WERI-Rb-1 (cell line): ENCODE measurements at places on chromosomes 11 and 22.

DNA sequence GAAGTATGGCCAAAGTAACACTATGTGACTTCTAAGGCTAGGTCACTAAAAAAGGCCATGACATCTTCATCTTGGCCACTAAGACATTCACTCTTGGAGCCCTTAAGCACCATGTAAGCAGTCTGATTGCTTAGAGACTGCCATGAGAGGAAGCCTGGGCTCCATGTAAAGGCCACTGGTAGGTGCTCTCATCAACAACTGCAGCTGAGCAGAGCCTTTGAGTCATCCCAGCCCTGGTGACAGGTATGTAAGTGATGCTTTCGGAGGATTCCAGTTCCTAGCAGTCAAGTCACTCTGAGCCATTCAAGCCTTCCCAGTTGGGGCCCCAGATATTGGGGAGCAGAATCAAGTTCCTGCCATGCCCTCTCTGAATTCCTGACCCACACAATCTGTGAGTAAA is 26.2 kb downstream of the GAB2 start:
- DNase-seq: no peak

DNA sequence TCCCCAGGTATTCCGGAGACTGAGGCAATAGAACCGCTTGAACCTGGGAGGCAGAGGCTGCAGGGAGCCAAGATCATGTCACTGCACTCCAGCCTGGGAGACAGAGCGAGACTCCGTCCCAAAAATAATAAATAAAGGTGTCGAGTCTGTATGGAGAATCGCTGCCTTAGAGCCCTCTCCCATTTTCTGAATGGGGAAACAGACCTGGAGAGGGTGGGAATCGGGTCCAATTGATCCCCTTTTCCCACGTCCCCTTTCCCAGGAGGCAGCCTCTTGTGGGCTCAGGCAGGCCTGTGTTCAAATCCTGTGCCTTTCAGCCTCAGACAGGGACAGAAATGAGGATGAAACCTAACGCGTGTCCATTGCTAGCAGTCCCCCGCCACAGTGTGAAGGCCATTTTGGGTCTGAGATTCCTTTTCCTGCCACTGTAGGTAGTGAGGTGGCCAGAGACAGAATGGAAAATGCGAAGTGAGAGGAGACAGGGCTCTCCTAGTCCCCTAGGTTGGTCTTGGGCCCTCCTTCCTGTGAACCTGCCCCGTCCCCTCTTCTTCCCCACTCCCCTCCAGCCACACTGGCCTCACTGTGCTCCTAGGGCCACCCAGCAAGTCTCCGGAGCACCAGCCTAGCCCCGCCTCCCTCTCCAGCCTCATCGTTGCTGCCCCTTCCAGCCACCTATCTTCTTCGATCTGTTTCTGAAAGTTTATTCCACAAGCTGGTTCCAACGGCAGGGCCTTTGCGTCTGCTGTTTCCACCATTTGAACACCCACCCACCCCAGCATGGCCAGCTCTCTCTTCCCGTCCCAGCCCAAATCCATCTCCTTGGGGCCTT is 2.7 kb upstream of the POLDIP3 start:
- DNase-seq: no peak

GRCh38 chr22:20999350-21000206 is 2.3 kb downstream of the THAP7 start:
- no peak for DNase-seq

GRCh38 chr22:39309881-39310714 is 9.3 kb downstream of the RPL3 start:
- DNase-seq: no peak

DNA sequence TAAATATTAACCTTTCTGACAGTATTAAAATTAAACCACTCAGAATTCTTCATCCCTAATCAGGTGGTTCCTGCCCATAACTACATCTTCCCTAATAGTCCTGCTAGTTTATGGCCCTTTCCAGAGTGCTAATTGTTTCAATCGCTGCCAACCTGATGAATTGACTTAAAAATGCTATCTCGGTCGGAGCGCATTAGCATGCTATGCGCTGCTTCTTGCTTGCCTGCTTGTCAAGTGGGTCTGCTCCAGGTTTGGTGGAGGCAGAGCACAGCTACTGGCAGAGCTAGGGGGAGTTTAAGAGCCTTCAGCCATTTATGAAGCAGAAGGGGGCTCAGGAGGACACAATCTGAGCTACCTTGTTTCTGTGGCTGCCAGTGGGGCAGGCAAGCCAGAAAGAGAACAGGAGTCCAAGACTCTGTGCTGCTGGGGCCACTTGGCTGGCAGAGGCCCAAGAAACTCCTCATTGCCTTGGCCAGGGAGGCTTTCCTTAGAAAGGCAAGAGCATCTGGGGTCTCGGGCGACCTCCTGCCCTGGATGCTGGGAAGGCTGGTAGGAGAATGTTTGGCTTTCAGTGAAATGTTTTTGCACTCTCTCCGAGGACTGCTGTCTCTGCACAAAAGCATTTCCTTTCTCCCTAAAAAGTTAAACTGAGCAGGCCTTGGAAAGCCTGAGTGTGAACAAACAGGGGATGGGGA is 62.1 kb upstream of the PHOX2A start:
- no peak for DNase-seq

DNA sequence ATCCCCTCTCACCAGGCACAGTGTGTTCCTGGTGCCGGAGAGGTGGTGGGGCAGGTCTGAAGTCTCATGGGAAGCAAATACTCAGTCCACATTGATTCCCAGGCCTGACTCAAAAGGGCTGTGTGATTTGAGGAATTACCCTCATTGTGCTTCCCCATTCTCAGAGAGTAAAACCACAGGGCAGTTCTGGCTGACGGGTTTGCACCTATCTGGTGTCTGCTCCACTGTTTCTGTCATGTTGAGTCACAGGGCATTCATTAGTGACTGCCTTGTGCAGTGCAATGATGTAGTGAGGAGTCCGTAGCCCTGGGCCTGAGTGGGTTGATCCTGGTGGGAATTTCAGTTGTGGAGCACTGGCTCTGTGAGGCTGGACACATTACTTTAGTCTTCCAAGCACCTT is 85.2 kb upstream of the ARHGAP20 start:
- no peak for DNase-seq

- DNase-seq: no peak
These were observed 7.4 kb downstream of the CNTF start for GRCh38 chr11:58629857-58630256.

DNA sequence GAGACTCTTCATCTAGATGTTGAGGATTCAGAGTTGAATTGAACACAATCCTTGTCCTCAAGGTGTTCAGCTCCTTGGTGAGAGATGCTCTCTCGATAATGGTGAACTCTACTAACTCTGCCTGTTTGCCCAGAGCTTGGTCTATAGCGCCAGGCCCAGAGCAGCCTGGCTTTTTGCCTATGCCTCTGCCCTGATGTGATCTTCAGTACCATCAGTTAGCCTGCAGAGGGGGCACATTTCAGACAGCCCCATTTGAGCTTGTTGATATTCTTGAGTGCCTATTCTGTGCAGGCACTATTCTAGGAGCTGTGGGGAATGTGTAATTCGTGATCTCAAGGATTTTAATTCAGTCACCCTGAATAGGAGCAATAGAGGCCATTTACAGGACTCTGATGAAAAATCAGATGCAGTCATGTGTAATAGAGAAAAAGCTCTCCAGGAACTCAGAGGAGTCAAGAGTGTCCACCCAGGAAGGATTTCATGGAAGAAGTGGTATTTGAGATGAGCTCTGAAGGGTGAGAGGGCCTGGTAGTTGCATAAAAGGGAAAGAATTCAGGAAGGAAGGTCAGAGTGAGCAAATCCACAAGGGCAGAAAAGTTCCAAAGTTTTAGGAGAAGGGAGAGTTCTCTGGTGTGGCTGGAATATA is 19.3 kb downstream of the GTPBP1 start:
- DNase-seq: no peak

DNA sequence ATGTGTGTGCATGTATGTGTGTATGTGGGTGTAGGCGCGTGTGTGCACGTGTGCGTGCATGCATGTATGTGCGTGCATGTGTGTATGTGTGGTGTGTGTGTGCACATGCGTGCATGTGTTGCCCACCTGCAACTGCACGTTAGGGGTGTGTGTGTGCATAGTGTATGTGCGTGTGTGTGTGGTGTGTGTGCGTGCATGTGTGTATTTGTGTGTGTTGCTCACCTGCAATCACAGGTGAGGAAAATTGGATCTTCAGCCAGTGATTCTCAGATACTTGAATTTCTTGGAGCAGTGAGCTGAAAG is 54.3 kb downstream of the ST14 start:
- no peak for DNase-seq

DNA sequence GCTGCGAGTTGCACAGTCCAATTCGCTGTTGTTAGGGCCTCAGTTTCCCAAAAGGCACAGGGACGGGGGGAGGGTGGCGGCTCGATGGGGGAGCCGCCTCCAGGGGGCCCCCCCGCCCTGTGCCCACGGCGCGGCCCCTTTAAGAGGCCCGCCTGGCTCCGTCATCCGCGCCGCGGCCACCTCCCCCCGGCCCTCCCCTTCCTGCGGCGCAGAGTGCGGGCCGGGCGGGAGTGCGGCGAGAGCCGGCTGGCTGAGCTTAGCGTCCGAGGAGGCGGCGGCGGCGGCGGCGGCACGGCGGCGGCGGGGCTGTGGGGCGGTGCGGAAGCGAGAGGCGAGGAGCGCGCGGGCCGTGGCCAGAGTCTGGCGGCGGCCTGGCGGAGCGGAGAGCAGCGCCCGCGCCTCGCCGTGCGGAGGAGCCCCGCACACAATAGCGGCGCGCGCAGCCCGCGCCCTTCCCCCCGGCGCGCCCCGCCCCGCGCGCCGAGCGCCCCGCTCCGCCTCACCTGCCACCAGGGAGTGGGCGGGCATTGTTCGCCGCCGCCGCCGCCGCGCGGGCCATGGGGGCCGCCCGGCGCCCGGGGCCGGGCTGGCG is at the start of gene BCR:
Gene BCR, plus strand, starts transcription at position 209 of the 592 bp plus-strand sequence. CDS start 452 bp downstream, outside the sequence.
- peak; percentile 67 for DNase-seq

DNA sequence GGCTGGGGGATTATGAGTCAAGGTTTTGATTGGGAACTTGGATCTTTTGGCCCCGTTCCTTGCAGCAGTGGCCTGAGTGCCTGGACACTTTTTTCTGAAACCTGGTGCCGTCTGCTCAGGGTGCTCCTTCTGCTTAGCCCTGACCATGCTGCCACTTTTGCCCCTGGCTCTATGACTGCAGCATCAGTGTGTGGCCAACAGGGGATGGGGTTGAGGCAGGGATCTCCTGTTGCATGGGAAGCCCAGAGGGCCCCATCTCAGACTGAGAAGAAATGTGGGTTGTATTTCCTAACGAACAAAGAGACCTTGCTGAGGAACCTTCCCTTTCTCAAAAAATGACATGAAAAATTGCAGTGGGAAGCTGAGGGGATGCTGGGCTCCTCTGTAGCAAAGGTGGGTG is 18.7 kb downstream of the POU2F3 start:
- no peak for DNase-seq

DNA sequence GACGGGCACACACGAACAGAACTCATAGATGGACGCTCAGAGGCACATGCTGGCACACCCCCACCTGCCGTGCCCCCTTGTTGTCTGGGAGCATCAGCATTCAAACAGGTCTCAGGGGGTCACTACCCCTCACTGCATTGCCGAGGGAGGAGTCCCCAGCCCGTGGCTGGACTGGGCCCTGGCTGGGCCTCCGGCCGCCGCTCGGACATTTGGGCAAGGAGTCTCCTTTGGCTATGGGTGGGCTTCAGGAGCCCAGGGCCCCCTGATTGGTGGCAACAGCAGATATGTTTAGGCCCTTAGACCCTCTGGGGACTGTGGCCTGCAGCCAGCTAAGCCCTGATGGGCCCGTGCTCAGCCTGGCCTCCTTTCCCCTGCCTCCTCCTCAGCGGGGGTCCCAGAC is 41.9 kb downstream of the FLRT1 start:
- DNase-seq: no peak

DNA sequence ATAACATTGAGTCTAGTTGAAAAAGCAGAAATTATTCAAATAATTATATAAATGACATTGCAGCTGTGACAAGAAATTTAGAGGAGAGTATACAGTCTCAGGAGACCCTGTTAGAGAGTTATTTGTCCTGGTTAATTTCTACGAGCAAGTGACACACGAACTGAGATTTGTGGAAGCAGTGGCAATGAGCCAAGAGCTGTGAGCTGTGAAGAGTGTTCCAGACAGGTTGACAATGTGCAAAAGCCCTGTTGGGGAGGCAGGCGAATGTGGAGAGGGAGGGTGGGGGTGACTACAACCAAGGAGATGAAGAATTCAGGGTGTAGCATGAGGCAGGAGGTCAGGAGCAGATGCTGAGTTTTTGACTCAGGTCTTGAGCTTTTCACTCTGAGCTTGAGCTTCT is 620.2 kb upstream of the TENM4 start:
- no peak for DNase-seq

- DNase-seq: peak; percentile 69
These were observed 4.5 kb downstream of the FAM83F start for GRCh38 chr22:39999144-39999757.

DNA sequence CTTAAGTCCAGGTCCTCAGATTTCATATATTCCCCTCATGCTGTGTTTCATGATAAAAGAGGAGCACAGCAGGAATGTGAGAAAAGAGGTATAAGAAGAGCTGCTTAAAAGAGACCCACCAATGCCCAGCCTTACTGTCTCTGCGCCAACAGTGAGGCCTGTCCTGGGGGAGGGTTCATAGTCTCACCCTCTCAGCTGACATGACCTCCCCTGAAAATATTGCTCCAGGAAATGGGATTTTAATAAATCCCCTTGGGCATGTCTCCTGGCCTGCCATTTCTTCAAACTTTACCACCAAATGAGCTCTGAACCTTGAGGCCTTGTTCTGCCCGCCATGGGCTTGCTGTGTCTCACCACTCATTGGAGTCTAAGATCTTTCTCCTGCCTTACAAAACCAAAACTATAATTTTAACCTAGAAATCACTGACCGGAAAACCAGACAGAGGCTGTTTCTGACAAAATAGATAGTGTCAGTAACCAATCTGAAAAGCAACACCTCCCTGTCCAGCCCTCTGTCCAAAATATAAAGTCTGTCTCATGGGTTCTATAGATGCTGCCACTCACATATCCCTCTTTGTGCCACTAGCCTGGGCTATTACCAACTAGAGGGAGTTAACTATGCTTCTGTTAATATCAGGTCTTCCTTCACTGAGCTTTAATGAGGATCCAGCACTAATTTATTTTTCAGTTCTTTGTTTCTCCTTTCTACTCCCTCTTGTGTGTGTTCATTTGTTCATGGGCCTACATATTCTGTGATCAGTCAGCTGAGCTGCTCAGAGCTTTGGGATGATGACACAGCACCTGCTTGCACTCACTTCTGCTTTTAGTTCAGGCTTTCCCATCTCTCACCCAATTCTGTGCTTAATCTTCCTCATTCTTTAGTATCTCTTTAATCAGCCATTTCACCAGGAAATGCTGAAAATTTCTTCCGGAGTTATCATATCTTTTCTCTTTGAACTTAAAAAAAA is at the start of gene OR2AG2:
Gene OR2AG2, minus strand, starts transcription at position 51 of the 968 bp plus-strand sequence. CDS start 3,019 bp downstream, outside the sequence.
- no peak for DNase-seq

- no peak for DNase-seq
These were observed 22.5 kb downstream of the TECTA start for GRCh38 chr11:121123496-121124069.
